Body of pancreas (tissue), 4 donors: ENCODE measurements at places on chromosomes 5 and 9. TPM values are rescaled to one million over a fixed set of nuclear protein-coding genes. Genes with fewer than 3 reads are reported as not detected.

The LHX2 gene
- not detected for total RNA-seq

The PCDHA9 gene
- total RNA-seq: 1.3 TPM

The IL9 gene
- total RNA-seq: not detected

The ARSI gene
- total RNA-seq: not detected

The UHRF2 gene
- 69.8 TPM for total RNA-seq

The SEMA6A gene
- 25.1 TPM for total RNA-seq
